NAMALWA (cell line): ENCODE measurements at places on chromosomes 4 and X.

GRCh38 chr4:123304151-123304964 is 92.2 kb upstream of the SPRY1 start:
- no peak for DNase-seq

GRCh38 chr4:19936476-19936875 is 315.2 kb upstream of the SLIT2 start:
- DNase-seq, result no peak

GRCh38 chrX:136754651-136755050 is 26.1 kb downstream of the ARHGEF6 start:
- no peak for DNase-seq

GRCh38 chrX:30301963-30302362 is 7.2 kb downstream of the NR0B1 start:
- DNase-seq, result no peak

DNA sequence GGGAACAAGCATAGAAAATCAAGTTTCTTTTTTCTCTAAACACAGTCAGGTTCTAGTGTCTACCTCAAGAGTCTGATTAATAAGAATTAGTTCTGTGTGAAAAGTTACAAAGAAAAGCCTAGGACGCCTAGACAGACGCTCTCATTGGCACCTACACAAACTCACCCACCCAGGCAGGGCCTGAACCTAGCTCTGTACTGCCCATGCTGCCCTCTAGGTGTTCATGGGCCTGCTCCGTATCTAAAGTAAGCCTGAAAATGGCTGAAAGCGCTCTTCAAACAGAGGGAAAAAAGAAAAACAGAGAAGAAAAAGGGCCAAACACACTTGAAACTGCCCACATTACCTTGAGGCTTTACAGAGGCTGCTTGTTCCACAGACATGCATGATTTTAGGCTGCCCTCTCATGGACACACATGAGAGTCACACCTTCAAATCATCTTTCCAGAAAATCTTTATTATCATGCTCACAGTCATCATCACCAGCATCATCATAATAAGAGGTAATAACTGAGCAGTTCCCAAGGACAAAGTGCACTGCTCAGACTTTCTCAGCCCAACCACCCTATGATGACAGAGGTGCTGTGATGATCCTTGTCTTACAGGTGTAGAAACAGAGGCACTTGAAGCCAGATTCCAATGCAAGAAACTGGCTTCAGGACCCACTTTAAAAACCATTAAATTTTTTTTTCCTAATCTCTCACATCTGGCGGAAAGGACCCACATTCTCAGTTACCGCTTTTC is 49.6 kb downstream of the MAP7D2 start:
- peak; percentile 70 for DNase-seq

- DNase-seq, result no peak
Observed at GRCh38 chrX:8319359-8319758, 145.3 kb upstream of the VCX3B start.

DNA sequence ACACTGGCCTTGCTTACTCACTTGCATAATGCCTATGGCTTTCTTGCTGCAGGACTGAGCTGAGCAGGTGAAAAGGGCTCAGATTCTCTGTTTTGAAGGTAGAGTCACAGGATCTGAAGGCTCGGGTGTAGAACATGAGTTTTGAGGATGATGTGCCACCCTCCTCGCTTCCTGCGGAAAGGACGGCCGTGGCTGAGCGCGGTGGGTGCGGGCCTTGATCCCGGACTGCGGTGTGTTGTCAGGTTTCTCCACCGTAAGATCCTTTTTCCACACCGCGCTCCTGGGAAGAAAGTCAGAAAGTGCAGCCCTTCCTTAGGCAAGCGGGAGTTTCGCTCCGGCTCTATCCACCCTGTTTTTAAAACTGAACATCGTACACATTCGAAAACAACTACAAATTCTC is 36.2 kb downstream of the ZFP42 start:
- DNase-seq, result no peak

GRCh38 chr4:88630756-88631155 is 38.5 kb downstream of the HERC3 start:
- DNase-seq, result no peak

DNA sequence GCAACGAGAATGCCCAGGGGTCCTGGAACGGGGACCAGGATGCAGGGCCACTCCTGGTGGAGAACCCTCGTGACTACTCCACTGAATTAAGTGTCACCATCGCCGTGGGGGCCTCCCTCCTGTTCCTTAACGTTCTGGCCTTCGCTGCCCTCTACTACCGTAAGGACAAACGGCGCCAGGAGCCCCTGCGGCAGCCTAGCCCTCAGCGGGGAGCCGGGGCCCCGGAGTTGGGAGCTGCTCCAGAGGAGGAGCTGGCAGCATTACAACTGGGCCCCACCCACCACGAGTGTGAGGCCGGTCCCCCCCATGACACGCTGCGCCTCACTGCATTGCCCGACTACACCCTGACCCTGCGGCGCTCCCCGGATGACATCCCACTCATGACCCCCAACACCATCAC is 24.9 kb downstream of the NLGN3 start:
- no peak for DNase-seq

- no peak for DNase-seq
Observed at GRCh38 chr4:29320947-29321620, 1399.1 kb upstream of the PCDH7 start.

- DNase-seq, result no peak
Observed at GRCh38 chrX:35351795-35352483, 409.3 kb downstream of the FAM47B start.

GRCh38 chr4:2193326-2193725 is 48.6 kb downstream of the HAUS3 start:
- DNase-seq, result no peak

DNA sequence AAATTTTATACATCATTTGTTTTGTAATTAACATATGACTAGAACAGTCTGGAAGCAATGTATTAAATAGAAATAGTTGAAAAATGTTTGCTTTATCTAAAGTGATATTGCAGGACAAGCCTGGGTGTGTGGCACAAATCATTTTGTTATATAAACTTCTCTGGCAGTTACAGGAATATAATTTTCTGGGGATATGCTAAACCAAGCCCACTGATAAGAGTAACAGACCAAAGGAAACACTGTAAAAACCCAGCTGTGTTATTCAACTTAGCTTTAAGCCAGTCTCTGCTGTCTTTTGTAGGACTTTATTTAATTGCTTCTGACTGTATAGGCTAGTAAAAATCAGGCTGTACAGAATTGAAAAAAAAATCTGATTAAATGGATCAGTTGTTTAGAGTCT is 156.2 kb downstream of the NR3C2 start:
- no peak for DNase-seq
